AG10803 (cell line): ENCODE measurements at places on chromosomes 6 and 20.

DNA sequence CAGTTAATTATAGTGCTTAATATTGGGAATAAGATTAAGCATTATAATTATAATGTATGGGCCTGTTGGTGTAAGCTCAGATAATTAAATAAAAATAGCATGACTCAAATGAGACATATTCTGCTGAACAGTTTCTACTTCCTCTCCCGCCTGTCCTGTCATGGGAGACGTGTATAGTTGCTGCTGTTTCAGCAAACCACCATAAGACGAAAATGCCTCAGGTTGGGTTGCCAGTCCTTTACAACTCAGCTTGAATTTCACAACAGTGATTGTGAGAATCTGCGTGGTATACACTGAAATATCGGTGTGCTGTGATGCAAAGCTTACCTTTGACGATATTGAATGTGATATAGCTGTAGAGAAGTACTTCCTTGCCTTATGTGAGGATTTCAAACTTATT lies 99.5 kb downstream of the POPDC3 start:
- no peak for DNase-seq

DNA sequence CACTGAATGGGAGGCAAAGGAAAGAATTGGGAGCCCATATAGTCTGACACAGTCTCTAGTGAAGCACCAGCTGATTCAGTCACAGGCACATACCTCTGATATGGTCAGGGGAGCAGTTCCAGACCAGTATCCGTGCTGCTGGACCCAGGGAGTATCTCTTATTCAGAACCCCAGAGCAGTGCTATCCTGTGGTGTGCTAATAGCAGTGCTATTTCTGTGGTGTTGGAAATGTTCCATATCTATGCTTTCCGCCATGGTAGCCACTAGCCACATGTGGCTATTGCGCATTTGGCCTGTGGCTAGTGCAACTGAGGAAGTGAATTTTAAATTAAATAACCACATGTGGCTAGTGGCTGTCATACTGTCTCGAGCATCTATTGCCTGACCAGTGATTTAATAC lies 11.0 kb downstream of the SCUBE3 start:
- no peak for DNase-seq

DNA sequence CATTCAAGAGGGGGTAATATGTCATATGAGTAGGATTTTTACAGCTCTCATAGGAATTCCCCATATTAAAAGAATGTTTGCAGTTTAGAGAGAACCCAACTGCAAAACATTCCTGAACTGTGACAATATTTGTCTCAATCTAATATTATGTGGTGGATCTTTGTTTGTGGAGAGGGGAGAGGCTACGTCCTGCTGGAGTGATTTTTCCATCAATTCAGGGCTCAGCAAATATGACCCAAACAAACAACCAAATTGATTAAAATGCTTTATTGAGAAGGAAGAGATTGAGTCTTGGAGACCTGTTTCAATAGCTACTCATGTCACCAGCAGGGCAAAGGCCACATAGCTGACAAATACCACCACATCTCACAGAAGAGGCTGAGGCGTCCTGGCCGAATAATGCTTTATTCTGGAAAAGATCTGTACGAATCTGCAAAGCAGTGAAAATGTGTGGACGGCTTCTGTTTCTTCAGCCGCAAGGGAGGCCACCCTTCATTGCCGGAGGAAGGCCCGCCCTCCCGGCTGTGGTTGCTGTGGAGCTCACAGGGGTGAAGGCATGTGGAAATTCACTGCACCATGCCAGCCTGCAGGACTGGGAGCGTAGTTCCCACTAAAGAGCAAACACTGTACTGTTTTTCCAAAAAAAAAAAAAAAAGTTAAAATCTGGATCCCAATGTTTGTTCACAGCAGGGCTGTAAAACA lies 89.7 kb upstream of the QKI start:
- peak; percentile 53 for DNase-seq

- DNase-seq, result no peak
Measured at GRCh38 chr6:135182071-135183001, 1.2 kb downstream of the MYB start.

DNA sequence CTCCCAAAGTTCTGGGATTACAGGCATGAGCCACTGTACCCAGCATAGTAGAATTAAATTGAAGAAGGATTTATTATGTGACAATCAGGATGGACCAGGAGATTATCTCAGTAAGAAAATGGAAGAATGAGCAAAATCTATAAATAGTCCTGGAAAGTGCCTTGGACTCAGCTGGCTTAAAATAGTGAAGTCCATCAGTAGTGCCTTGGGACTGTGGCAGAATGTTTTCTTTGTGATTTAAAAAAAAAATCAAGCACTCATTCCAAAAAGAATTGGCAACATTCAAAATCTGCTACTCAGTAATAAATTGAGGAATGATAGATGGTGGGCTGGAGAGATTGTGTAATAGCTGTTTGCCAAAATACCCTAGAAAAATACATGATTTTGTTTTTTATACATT lies 37.0 kb upstream of the MAS1 start:
- no peak for DNase-seq

- peak; percentile 92 for DNase-seq
Measured at GRCh38 chr6:17865798-17866725, 121.4 kb downstream of the KIF13A start.

GRCh38 chr6:106975738-106976064 lies 1.2 kb upstream of the CD24 start:
- DNase-seq, result no peak

- peak; percentile 38 for DNase-seq
Measured at GRCh38 chr6:84976526-84977362, 212.3 kb upstream of the TBX18 start.

- no peak for DNase-seq
Measured at GRCh38 chr6:120764312-120764711, 570.0 kb downstream of the TBC1D32 start.

GRCh38 chr6:130426066-130426721 lies 60.4 kb downstream of the TMEM200A start:
- no peak for DNase-seq
